ENCODE measurements at places on chromosomes 6 and 20.

DNA sequence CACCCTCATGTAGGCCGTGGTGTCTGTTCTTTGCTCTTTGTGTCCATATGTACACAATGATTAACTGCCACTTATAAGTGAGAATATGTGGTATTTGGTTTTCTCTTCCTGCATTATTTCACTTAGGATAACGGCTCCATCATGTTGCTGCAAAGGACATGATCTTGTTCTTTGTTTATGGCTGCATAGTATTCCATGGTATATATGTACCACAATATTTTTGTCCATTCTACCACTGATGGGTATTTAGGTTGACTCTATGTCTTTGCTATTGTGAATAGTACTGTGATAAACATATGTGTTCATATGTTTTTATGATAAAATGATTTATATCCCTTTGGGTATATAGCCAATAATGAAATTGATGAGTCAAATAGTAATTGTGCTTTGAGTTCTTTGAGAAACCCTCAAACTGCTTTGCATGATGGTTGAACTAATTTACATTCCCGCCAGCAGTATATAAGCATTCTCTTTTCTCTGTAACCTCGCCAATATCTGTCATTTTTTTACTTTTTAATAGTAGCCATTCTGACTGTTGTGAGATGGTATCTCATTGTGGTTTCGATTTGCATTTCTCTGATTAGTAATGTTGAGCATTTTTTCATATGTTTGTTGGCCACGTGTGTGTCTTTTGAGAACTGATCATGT lies 174.4 kb upstream of the NT5E start:
- DNase-seq = no peak

DNA sequence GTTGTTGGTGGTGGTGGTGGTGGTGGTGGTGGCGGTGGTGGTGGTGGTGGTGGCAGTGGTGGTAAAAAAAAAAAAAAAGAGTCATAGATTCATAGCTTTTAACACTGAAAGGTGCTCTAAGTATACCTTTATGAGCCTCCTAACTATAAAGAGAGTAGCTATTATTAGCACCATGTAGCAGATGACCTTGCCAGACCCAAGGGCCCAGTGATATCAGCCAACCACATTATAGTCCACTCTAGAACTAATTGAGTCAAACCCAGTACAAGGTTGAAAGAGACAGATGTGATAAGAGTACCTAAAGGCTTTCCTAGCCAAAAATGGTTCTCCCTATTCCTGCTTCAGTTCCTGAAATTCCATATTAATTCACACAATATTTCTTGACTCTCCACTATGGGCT lies 245.3 kb downstream of the HACE1 start:
- DNase-seq = no peak

- DNase-seq = no peak
Observed at GRCh38 chr6:160972111-160972510, 19.5 kb upstream of the MAP3K4 start.

DNA sequence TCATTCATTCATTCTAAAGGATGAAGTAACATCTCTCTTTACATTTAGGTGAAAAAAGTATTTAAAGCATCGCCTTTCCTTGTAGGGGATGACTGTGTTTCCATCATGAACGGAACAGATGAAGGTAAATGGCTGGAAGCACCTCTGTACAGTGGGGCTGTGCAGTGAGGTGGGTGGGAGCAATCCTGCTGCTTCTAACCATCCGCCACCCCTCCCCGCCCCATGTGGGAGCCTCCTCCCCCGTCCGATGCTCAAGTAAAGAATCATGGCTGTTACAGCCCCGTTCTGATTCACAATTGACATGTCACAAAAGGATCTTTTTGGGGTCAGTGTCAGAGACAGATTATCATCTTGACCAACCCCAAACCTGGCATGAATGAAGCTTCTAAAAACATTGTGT lies 19.3 kb downstream of the ENTPD6 start:
- DNase-seq = no peak

GRCh38 chr6:118171852-118172251 lies 264.8 kb downstream of the SLC35F1 start:
- DNase-seq = no peak

- DNase-seq = no peak
Observed at GRCh38 chr6:101451981-101452380, 58.5 kb downstream of the GRIK2 start.

- no peak for DNase-seq
Observed at GRCh38 chr6:57252975-57253374, 30.9 kb upstream of the RAB23 start.

DNA sequence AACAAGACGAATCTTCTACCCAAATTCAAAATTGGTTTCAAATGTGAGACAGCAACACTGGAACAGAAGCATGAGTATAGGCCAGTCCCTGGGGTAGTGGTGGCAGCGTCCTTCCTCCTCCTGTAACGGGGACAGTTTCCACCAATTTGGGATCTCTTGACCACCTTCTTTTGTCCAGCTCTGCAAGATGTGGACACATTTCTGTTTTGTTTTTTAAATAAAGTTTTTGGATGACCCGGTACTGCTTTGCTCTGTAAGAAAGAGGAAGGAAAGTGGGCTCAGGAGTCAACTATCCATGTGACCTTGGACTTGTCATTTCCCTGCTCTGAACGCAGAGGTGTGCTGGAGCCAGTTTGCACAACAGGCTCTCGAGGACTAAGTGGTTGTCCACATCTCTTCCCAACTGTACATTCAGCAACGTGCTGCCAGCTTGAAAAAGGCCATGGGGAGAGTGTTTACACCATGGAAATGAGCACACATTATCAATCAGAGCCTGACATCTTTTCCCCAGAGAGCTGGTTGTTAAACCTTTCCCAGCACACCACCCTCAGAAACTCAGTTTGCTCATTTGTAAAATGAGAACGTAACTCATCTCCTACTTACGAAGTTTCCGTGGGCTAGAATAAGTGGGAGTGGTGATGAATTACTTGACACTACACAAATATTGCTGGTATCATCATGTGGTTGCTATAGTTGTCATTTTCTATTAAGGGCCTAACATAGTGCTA lies 66.5 kb downstream of the ADTRP start:
- DNase-seq = no peak

- DNase-seq = no peak
Observed at GRCh38 chr6:11665604-11666326, 112.8 kb downstream of the ADTRP start.

- no peak for DNase-seq
Observed at GRCh38 chr6:69601132-69601531, 195.7 kb downstream of the LMBRD1 start.

- DNase-seq = no peak
Observed at GRCh38 chr6:134757911-134758361, 192.0 kb downstream of the ALDH8A1 start.

GRCh38 chr6:45419571-45420082 lies 41.9 kb upstream of the SUPT3H start:
- DNase-seq = peak; percentile 54

- DNase-seq = no peak
Observed at GRCh38 chr6:150766201-150766997, 99.1 kb upstream of the MTHFD1L start.

GRCh38 chr20:47438464-47439381 lies 63.0 kb upstream of the NCOA3 start:
- peak; percentile 29 for DNase-seq

GRCh38 chr6:17902974-17903373 lies 84.5 kb downstream of the KIF13A start:
- DNase-seq = no peak
